Esophagus squamous epithelium (tissue), 5 donors: ENCODE measurements at places on chromosomes 1 and 21. TPM values are rescaled to one million over a fixed set of nuclear protein-coding genes. Genes with fewer than 3 reads are reported as not detected.

- H3K4me1 ChIP-seq = no peaks in the 10 kb centered on the region
- DNase-seq = no peak
- H3K4me3 ChIP-seq = no peak overlapping the region
- H3K27me3 ChIP-seq = no peaks in the 10 kb centered on the region
- H3K36me3 ChIP-seq = no peaks in the 10 kb centered on the region
These were observed 36.2 kb downstream of the EPS15 start for GRCh38 chr1:51482881-51483280.

- H3K4me1 ChIP-seq = peaks cover 10% of the 10 kb centered on the region
- no peak for DNase-seq
- H3K27ac ChIP-seq = no peak overlapping the region
These were observed 27.5 kb downstream of the KCND3 start for GRCh38 chr1:111961773-111962565.

GRCh38 chr1:89780721-89781120, 40.1 kb upstream of the LRRC8D start:
- no peaks in the 10 kb centered on the region for H3K27me3 ChIP-seq
- no peaks in the 10 kb centered on the region for H3K4me1 ChIP-seq
- H3K27ac ChIP-seq = no peak overlapping the region
- no peaks in the 10 kb centered on the region for H3K36me3 ChIP-seq
- H3K4me3 ChIP-seq = no peak overlapping the region

- no peaks in the 10 kb centered on the region for H3K36me3 ChIP-seq
- peaks cover 29% of the 10 kb centered on the region for H3K4me1 ChIP-seq
- H3K4me3 ChIP-seq = no peak overlapping the region
- peak overlapping the region; percentile 64 for H3K27ac ChIP-seq
These were observed 31.4 kb downstream of the AK2 start for GRCh38 chr1:33005117-33005837.

- H3K4me1 ChIP-seq = no peaks in the 10 kb centered on the region
- no peaks in the 10 kb centered on the region for H3K27me3 ChIP-seq
- no peak for DNase-seq
- H3K36me3 ChIP-seq = no peaks in the 10 kb centered on the region
- H3K27ac ChIP-seq = no peak overlapping the region
These were observed 286.8 kb downstream of the PTPRU start for GRCh38 chr1:29523136-29523535.

GRCh38 chr1:25111706-25112105, 120.6 kb downstream of the SYF2 start:
- no peak overlapping the region for H3K4me3 ChIP-seq
- H3K4me1 ChIP-seq = no peaks in the 10 kb centered on the region
- H3K27me3 ChIP-seq = no peaks in the 10 kb centered on the region
- no peak overlapping the region for H3K27ac ChIP-seq

- no peak overlapping the region for H3K4me3 ChIP-seq
- no peak overlapping the region for H3K27ac ChIP-seq
- no peak for DNase-seq
- no peaks in the 10 kb centered on the region for H3K27me3 ChIP-seq
- no peaks in the 10 kb centered on the region for H3K36me3 ChIP-seq
These were observed 2.2 kb downstream of the SPATC1L start for GRCh38 chr21:46181953-46182547.

GRCh38 chr1:19465650-19466049, 19.7 kb downstream of the CAPZB start:
- no peak for DNase-seq
- H3K27me3 ChIP-seq = no peaks in the 10 kb centered on the region
- H3K27ac ChIP-seq = peak overlapping the region; percentile 32
- no peak overlapping the region for H3K4me3 ChIP-seq
- no peaks in the 10 kb centered on the region for H3K36me3 ChIP-seq
- H3K4me1 ChIP-seq = peaks cover 52% of the 10 kb centered on the region

The GPR52 gene
- total RNA-seq = not detected

DNA sequence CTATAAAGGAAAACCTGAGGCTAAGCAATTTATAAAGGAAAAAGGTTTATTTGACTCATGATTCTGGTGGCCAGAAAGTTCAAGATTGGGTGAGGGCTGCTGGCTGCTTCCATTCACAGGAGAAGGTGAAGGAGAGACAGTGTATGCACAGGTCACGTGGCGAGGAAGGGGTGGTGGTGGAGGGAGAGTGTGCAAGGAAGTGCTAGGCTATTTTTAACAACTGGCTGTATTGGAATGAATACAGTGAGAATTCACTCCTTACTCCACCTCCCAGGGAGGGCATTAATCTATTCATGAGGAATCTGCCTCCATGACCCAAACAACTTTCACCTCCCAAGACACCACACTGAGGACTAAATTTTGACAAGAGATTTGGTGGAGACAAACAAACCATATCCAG, 51.0 kb downstream of the SYDE2 start:
- no peak overlapping the region for H3K4me3 ChIP-seq
- no peaks in the 10 kb centered on the region for H3K4me1 ChIP-seq
- H3K27me3 ChIP-seq = no peaks in the 10 kb centered on the region
- no peak overlapping the region for H3K27ac ChIP-seq

DNA sequence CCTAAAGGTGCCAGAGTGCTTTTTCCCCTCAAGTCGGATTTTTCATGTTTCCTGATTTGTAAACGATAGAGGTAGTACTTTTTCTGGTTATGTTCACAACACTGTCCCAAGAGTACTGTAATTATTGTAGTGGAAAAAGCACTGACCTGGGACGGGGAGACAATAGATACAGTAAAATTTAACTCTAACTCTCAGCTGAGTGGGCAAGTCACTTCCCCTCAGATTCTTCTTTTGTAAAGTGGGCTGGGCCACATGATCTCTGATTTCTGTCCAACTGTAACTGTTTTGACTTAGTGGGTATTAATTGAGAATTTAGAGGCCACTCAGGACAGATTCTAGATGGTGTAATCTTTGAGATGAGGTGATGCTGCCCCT, 19.1 kb downstream of the MARCKSL1 start:
- H3K36me3 ChIP-seq = no peaks in the 10 kb centered on the region
- H3K27ac ChIP-seq = no peak overlapping the region
- H3K4me3 ChIP-seq = no peak overlapping the region
- DNase-seq = no peak

- peak overlapping the region; percentile 72 for H3K27ac ChIP-seq
- H3K4me1 ChIP-seq = peaks cover 16% of the 10 kb centered on the region
- peak overlapping the region; percentile 43 for H3K4me3 ChIP-seq
- no peak for DNase-seq
- H3K36me3 ChIP-seq = peaks cover 3% of the 10 kb centered on the region
These were observed 742 bp upstream of the HSPA13 start for GRCh38 chr21:14383596-14384180.

The GNAT2 gene
- not detected for total RNA-seq

The S100A5 gene
- not detected for total RNA-seq

GRCh38 chr1:39205102-39205780, 746 bp downstream of the MACF1 start:
- peak overlapping the region; percentile 10 for H3K4me3 ChIP-seq
- no peak for DNase-seq
- H3K36me3 ChIP-seq = no peaks in the 10 kb centered on the region
- H3K27ac ChIP-seq = peak overlapping the region; percentile 89
- H3K27me3 ChIP-seq = no peaks in the 10 kb centered on the region
- H3K4me1 ChIP-seq = peaks cover 6% of the 10 kb centered on the region

The EVA1B gene
- 7.5 TPM for total RNA-seq

DNA sequence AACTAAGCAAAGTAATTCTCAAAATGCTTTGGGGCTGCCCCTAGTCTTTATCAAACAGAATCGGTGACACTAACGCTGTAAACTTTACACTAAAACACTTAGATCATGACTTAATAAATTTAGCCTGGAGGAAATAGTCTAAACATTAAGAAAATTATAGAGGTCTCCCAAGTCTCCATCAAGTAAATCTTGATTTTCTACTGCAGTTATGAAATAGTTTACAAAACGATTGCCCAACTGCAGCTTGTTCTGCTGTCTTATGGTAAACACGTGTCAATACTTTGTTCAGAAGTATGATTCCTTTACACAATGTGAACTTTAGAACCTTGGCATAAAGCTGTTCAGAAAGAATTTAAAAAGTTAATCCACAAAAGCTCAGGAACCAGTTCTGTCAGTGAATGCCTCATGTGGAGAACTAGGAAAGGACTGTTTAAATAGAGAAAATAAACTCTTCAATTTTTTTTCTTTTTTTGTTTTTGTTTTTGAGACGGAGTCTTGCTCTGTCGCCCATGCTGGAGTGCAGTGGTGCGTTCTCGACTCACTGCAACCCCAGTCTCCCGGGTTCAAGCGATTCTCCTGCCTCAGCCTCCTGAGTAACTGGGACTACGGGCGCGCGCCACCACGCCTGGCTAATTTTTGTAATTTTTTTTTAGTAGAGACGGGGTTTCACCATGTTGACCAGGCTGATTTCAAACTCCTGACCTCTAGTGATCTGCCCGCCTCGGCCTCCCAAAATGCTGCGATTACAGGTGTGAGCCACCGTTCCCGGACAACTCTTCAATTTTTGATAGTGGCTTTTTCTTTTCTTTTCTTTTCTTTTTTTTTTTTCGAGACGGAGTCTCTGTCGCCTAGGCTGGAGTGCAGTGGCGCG, 1.6 kb downstream of the DDI2 start:
- peaks cover 50% of the 10 kb centered on the region for H3K4me1 ChIP-seq
- H3K27me3 ChIP-seq = no peaks in the 10 kb centered on the region
- H3K36me3 ChIP-seq = no peaks in the 10 kb centered on the region
- no peak for DNase-seq
- H3K4me3 ChIP-seq = peak overlapping the region; percentile 95

DNA sequence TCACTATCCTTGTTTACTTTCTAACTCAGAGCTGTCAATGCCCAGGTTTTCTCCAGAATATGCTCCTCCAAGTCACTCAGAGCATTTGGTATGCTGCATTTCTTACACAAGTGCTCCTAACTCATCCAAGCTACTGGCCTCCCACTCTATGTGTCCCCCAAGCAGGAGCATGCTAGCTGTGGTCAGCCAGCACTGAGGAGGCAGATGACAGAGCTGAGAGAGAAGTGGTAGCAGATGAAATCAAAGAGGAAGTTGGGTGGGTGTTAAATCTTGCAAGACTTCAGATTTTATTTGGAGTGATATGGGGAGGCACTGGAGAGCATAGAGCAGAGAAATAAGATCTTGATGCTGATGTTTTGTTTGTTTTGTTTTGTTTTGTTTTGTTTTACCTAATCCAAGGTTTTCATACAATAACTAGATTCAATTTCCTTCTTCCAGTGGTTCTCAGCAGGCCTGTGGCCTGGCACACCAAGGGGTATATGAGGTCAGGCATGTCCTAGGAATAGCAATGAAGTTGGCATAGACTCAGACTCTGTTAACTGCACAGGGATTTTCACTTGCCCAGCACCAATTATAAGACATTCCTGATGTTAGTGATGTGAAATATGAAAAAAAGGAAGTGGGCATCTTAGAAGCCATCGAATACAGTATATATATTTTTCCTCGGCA, 3.1 kb upstream of the PGBD5 start:
- no peak for DNase-seq
- peaks cover 21% of the 10 kb centered on the region for H3K4me1 ChIP-seq
- no peak overlapping the region for H3K27ac ChIP-seq
- no peaks in the 10 kb centered on the region for H3K27me3 ChIP-seq
- H3K36me3 ChIP-seq = no peaks in the 10 kb centered on the region
- no peak overlapping the region for H3K4me3 ChIP-seq

DNA sequence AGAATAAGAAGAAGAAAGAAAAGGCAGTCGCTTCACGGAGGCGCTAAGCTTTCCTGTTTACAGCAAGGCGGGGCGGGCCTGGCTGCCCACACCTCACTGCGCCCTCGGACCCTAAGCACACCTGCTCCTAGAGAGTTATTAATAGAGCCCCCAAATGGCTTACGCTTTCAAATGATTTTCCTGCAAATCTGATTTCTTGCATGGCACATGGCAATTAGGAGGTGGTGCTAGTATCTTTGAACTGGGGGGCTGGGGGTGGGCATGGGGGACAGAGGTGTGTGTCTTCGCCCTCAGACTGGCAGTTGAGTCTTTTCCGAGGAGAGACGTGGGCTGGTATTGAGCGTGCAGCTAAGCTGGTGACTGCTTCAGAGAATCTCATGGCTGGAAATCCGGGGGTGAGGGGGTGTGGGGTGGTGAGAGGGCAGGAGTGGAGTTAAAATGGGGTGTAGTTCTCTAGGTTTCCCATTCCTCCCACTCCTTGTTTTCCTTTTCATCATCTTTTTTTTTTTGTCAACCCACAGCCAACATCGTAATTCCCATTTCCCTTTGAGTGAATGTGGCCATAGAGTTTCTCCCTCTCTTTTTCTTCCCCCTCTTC, 1.3 kb downstream of the S1PR1 start:
- H3K27me3 ChIP-seq = no peaks in the 10 kb centered on the region
- H3K4me3 ChIP-seq = peak overlapping the region; percentile 59
- DNase-seq = no peak
- H3K27ac ChIP-seq = peak overlapping the region; percentile 88

GRCh38 chr1:33014464-33015163, 22.1 kb downstream of the AK2 start:
- H3K27me3 ChIP-seq = no peaks in the 10 kb centered on the region
- DNase-seq = no peak
- peaks cover 59% of the 10 kb centered on the region for H3K4me1 ChIP-seq
- H3K36me3 ChIP-seq = peaks cover 6% of the 10 kb centered on the region

The PIGK gene
- total RNA-seq = 7.8 TPM

DNA sequence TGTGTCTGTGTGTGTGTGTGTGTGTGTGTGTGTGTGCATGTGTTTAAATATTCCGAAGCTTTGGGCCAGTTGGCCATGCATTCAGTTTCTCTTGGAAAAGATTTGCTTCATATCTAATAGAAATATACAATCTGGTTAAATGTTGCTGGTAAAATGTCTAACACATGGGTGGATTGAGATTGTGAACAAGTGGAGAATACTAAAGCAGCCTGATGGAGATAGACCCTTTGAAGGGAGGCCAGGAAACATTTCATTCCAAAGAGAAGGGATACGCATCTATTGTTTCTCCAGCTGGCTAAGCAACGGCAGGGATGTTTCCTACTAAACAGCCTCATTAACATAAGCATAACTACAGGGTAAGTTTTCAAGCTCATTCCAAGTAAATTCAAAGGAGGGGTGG, 257.5 kb upstream of the PTBP2 start:
- no peak for DNase-seq
- H3K4me1 ChIP-seq = no peaks in the 10 kb centered on the region
- no peaks in the 10 kb centered on the region for H3K36me3 ChIP-seq
- H3K4me3 ChIP-seq = no peak overlapping the region
- no peak overlapping the region for H3K27ac ChIP-seq

DNA sequence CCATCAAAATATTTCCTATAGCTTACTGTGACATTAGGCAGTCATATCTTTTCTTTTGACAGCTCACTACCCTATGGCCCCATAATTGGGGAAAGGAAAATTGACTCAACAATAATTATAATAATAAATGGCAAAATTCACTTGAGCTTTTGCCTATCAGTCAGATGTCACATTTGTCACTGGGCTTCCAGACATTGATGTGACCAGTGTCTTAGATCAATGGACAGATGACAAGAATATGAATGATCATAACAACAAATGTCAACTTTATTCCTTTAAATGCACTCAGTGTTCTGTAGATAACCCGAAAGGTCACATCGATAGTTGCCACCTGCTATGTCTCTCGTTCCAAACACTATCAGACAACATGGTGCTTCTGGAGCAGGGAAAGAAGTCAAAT, 266.7 kb downstream of the GPATCH2 start:
- no peak overlapping the region for H3K4me3 ChIP-seq
- no peaks in the 10 kb centered on the region for H3K4me1 ChIP-seq
- no peak for DNase-seq
- H3K27ac ChIP-seq = no peak overlapping the region
